ENCODE measurements at places on chromosomes 3 and 15.

DNA sequence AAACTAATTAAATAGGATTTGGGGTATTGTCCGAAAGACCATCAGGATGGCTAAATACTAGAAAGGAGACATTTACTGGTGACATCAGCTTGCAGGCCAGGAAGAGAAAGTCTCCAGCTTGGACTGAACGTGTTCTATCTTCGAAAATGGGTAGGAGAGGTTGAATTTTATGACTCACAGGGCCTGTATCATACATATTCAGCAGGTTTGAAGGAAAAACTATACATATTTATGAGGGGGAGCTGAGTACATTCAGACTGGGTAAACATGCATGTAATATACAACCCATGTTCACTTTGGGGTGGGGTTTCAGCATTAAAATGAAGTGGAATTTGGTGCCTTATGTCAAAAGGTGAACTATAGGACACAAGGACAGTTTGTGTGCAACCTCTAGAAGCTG, 129.3 kb upstream of the CRBN start:
- H3K36me3 ChIP-seq: no peaks in the 10 kb centered on the region
- DNase-seq: no peak
- H3K27me3 ChIP-seq: no peaks in the 10 kb centered on the region
- H3K4me3 ChIP-seq: no peak overlapping the region
- H3K4me1 ChIP-seq: no peaks in the 10 kb centered on the region

DNA sequence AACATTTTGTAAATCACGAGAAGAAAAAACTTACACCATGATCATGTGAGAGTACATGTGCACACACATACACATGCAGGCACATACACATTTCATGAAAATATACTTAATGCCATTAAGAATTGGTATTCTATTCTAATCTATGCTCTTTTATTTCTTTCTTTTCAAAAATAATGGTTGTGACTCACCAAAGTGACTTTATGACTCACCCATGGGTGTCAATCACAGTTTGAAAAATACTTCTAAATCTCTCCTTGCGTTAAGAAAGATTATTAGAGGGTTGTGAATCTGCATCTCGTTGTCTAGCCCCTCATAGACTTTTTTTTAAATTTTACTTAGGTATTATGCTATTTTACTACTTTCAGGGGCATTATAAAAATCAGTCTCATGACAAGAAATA, 254.2 kb downstream of the TUSC7 start:
- no peak overlapping the region for H3K4me3 ChIP-seq
- DNase-seq: no peak
- H3K27ac ChIP-seq: no peak overlapping the region
- no peaks in the 10 kb centered on the region for H3K27me3 ChIP-seq
- H3K4me1 ChIP-seq: no peaks in the 10 kb centered on the region

- H3K36me3 ChIP-seq: no peaks in the 10 kb centered on the region
- no peak overlapping the region for H3K27ac ChIP-seq
- no peaks in the 10 kb centered on the region for H3K27me3 ChIP-seq
- H3K4me1 ChIP-seq: no peaks in the 10 kb centered on the region
- H3K4me3 ChIP-seq: no peak overlapping the region
- no peak for DNase-seq
Measured at GRCh38 chr3:104273046-104273649, 1093.6 kb upstream of the ALCAM start.

GRCh38 chr15:41941644-41942415, 30.5 kb downstream of the EHD4 start:
- peaks cover 26% of the 10 kb centered on the region for H3K4me1 ChIP-seq
- no peak overlapping the region for H3K4me3 ChIP-seq
- H3K27me3 ChIP-seq: no peaks in the 10 kb centered on the region
- no peak overlapping the region for H3K27ac ChIP-seq
- peaks cover 2% of the 10 kb centered on the region for H3K36me3 ChIP-seq
- no peak for DNase-seq

DNA sequence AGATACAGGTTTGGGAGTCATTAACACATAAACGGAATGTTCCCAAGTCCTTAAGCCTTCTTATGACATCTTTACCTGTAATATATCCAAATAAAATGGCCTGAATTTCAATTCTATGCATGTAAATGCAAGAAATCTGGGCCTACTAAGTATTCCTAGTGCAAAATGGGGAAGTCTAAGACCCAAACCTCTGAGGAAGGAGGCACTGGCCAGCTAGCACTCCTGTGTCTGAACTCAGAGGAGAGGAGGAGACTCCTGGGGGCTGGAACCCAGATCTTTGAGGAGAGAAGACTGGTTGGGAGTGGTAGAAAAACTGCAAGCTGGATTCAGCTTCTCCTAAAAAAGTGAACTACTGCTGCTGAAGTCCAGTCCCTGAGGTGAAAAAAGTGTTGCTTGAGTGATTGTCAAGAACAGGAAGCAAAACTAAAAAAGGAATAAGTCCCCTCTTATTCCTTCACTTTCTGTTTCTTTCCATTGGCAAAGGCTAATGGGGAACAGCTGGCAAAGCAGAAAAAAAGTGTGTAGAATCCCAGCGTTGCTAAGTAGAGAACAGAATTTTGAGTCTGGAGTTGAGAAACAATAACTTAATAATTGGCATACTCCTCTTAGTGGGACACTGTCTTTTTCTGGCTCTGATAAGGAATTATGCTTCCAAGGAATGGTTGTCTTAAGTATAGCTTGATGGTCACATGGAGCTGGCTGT, 54.8 kb upstream of the ATP2C1 start:
- H3K36me3 ChIP-seq: no peaks in the 10 kb centered on the region
- H3K4me1 ChIP-seq: no peaks in the 10 kb centered on the region
- no peaks in the 10 kb centered on the region for H3K27me3 ChIP-seq
- DNase-seq: no peak
- H3K4me3 ChIP-seq: no peak overlapping the region
- no peak overlapping the region for H3K27ac ChIP-seq

Data from spinal cord (tissue), 10 donors.